ENCODE measurements at places on chromosomes 13 and 19.

DNA sequence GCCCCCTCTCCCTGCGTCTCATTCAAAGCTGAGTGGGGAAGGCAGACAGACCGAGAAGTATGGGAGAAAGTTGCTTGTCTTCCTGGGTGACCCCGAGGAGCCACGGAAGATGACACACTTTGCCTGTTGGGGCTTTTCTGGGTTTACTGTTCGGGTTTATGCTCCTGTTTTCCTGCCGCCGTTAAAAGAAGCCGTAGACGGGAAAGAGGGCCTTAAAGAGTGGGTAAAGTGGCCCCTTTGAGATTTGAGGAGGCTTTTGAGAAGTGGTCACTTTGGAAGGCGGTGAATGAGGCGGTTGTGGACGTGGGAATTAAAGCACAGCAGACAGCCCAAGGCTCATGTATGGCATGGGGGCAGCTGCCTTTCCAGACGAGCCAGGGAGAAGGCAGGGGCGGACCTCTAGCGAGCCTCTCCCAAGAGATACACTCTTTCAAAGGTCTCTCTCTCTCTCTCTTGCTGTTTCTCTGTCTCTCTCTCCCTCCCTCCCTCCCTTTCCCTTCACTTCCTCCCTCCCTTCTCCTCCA, 493 bp upstream of the LHFPL6 start:
- DNase-seq, result no peak

DNA sequence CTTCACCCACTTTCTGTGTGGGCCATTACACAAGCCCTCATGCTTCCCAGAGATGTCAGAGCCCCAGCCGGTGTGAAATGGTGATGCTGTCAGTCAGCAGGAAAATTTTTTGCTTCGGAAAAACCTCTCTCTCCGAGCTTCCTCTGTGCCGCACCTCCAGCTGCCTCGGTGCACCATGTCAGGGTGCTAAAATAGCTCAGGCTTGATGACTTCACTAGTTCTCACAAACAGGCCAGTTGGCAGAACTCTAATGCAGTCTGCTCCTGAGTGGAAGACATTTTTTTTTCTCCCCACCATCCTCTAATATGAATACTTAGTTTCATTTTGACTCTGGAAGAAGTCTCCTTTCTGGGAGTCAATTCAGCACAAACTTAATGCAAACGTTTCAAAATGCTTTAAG, 71.3 kb downstream of the KLF12 start:
- no peak for DNase-seq

GRCh38 chr19:32669310-32669709, 5.7 kb downstream of the ANKRD27 start:
- DNase-seq, result no peak

DNA sequence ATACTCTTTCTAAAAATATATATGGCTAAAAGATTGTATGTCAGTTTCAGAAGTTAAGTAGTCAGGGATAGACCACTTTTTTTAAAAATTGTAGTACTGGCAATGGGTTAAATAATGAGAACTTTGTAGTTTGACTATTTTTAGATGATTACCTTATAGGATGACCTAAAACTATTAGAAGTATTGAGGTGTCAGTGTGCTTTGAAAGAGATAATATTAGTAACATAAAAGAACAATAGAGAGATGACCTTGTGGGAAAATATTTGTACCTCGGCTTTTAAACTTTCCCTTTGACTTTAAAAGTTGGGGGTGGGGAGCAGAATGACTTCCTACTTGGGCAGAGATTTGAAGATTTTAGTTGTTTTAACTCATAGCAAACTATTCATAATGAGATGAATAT, 48.3 kb downstream of the SLAIN1 start:
- no peak for DNase-seq

DNA sequence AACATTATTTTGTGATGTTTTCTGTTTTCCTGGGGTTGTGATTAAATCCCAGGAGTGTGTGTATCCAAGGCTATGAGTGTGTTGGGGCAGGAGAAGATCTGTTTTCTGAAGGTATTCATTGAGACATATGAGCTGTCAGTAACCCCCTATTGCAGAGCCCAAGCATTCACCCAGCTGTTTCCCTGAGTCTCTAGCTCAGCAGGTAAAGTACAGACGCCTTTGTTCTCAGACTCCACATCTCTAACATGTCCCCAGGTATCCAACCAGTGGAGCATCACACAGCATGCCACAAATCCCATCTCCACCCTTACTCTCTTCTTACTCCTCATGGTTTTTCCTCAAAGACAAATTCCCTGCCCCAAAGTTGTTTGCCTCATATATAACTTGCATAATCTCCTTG, 213.6 kb downstream of the PCDH20 start:
- no peak for DNase-seq

GRCh38 chr13:21616880-21617279, 12.9 kb upstream of the MICU2 start:
- no peak for DNase-seq

GRCh38 chr19:33329060-33329459, 26.7 kb upstream of the CEBPA start:
- DNase-seq, result no peak

DNA sequence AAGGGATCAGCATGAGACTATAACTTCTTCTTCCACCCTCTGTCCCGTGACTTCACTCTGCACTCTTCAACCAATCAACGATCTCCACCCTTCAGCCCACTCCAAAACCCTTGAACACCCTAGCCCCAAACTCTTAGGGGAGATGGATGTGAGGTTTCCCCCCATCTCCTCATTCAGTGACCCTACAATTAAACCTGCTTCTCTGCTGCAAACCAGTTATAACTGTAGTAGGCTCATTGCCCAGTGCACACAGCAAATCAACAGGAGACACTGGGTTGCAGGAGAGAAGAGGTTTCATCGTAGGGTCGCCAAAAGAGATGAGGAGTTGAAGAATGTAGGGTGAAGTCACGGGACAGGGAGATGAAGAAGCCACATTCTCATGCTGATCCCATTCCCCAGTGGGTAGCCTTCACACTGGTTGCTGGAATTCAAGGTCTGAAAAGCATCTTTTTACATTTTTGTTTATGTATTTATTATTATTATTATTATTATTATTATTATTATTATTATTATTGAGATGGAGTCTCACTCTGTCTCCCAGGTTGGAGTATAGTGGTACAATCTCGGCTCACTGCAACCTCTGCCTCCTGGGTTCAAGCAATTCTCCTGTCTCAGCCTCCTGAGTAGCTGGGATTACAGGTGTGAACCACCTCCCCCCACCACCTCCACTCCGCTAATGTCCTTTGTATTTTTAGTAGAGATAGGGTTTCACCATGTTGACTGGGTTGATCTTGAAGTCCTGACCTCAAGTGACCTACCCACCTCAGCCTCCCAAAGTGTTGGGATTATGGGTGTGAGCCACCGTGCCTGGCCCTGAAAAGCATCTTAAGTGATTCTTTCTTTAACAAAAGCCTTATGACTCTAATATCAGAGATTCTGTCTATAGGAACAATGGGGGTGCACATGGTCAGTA, 5.8 kb upstream of the CYP2S1 start:
- DNase-seq, result no peak

DNA sequence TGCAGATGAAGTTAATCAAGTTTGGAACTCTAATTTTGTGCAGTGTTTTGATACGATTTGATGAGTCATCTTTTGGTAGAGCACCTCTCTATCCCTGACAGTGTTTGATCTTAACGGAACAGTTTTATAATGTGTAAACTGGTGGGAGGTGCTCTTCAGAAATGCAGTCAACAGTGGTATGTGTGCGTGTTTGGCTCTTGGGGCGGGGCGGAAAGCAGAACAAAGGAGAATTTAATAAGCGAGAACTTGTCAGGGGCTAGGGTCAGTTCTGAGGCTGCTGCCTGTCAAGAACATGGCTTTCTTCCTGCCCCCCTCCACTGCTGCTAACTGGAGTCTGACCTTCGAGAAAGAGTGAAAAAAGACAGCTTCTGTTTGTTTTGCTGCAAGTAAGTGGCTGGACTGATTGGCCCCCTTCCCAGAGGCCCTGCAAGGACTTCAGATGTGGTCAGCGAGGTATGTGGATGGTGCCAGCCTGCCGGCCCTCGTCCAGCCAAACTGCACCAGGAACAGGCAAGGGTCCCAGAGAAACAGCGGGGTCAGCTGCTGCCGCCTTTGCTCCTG, 40.8 kb downstream of the BBC3 start:
- DNase-seq, result no peak
